ENCODE measurements at places on chromosomes 3 and 15. TPM values are rescaled to one million over a fixed set of nuclear protein-coding genes. Genes with fewer than 3 reads are reported as not detected.

The MCF2L2 gene
- total RNA-seq, result 2.0 TPM

DNA sequence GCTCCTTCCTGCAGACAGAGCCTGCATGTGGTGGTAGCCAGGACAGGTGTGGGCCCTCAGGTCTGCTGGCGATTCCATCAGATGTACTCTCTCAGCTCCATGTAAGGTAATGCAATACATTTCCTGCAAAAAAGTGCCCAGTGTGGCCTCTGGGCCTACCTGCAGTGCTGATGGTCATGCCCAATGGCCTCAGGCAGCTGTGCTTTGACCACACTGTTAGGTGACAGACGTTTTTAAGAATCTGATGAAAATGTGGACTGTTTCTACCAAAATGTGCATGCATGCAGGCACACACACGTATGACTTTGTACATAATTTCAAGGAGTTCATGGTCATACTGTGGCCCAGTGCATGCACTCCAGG is 152.9 kb downstream of the RAB11A start:
- DNase-seq, result no peak

The NGLY1 gene
- total RNA-seq, result 31.7 TPM

GRCh38 chr3:174125267-174125824 is 727.8 kb downstream of the NLGN1 start:
- no peak for DNase-seq

The ITGB5 gene
- total RNA-seq, result 156 TPM

The ZNF860 gene
- 2.0 TPM for total RNA-seq

DNA sequence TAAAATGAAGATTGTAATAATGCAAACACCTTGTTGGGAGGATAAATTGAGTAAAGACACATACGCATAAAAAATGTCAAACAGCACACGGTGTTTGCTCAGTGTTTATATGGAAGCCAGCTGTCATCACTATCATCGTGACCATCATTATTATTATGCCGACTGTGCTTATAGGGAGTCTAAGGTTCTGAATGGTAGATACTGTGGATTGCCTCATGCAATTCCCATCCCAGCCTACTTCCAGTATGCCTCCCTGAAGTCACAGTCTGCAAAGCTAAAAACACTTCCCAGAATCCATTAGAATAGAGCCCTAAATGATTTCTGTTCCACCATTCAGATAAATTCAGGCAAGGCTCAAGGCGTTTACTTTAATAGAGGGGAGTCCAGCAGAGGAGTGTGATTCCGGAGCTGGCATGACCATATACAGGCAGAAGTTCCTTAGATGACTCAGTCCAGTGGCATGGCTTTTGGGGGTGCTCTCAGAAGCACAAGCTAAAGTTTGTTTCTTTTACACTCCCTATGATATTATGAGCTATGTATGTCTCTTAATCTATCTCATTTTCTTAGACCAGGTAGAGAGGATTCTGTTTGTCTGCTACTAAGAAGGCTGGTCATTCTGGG is 148.7 kb downstream of the MEX3B start:
- DNase-seq, result no peak

DNA sequence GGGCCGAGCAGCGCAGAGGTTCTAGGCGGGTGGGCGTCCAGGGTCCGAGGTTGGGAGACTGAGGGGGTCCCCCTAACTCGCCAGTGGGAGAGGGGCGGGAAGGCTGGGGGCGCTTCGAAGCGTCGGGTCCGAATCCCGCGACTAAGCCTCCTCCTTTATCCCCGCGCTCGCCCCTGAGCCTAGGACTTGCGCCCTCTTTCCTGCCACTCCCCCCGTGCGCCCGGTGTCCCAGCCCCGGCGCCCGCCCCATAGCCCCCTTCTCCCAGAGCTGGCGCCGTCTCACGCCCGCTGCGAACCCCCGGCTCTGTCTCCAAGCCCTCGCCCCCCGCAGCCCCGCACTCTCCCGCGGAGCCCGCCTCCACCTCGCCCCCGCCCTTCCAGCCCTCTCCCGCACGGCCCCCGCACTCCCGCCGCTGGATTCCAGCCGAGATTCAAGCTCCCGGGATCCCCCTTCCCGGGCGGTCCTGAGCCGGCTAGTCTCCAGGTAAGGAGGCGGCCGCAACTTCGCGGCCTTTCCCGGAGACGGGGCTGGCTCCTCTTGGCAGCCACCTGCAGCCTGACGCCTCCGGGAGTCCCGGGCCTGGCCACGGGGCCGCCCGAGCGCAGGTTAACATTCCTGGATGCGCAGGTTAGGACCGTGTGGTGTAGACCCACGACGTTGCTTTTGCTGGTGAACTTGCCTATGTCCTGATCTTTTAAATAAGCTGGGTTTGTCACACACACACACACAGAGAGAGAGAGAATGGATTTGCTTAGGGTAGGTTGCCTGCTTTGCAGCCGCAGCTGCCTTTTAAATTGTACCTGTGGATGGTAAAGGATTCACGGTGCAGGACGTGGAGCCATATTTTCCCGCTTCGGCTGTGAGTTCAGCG is 563 bp downstream of the PXYLP1 start:
- peak; percentile 85 for DNase-seq

The GCSAM gene
- total RNA-seq, result 1.5 TPM

The HHATL gene
- total RNA-seq, result not detected

The TGM4 gene
- total RNA-seq, result not detected

DNA sequence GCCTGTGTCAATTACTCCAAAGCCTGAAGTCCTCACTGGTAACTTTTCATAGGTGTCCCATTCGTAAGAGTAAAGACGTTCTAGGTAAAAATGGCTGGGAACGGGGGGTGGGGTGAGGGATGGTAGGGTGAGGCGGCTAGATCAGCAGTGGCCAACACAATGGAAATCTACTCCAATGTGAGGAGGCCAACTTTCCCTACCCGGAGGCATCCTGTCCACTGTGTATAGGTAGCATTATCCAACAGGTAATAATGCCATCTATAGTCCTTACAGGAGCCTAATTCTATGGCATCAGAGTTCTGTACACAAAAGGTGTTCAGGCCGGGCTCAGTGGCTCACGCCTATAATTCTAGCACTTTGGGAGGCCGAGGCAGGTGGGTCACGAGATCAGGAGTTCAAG is 29.1 kb downstream of the HDC start:
- no peak for DNase-seq

GRCh38 chr3:74801924-74802323 is 187.5 kb upstream of the CNTN3 start:
- no peak for DNase-seq

- DNase-seq, result no peak
These were observed 45.0 kb downstream of the TIGIT start for GRCh38 chr3:114338651-114339357.

GRCh38 chr15:73955861-73956742 is 29.8 kb downstream of the LOXL1 start:
- no peak for DNase-seq

DNA sequence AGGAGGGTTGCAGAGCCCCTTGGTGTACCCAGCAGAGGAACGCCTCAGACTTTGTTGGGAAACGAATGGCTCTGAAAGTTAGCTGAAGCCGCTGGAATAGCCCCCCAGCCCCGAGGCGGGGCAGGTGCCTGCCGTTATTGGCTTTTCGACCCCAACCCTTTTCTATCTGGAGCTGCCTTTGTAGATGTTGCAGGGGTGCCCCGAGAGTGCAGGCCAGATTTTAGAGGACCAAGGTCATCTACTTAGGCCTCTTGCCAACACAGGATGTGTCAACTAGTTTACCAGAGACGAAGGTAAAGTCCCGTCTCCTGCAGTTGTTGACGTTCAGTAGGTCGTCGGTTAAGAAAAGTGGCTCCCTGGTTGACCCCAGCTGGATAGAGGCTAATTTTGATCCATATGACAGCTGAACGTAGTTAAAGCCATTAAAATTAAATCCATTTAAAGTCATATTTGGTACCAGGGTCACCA is 579 bp upstream of the UBE3A start:
- DNase-seq, result no peak

- no peak for DNase-seq
These were observed 353.5 kb downstream of the MCTP2 start for GRCh38 chr15:94584833-94585244.

DNA sequence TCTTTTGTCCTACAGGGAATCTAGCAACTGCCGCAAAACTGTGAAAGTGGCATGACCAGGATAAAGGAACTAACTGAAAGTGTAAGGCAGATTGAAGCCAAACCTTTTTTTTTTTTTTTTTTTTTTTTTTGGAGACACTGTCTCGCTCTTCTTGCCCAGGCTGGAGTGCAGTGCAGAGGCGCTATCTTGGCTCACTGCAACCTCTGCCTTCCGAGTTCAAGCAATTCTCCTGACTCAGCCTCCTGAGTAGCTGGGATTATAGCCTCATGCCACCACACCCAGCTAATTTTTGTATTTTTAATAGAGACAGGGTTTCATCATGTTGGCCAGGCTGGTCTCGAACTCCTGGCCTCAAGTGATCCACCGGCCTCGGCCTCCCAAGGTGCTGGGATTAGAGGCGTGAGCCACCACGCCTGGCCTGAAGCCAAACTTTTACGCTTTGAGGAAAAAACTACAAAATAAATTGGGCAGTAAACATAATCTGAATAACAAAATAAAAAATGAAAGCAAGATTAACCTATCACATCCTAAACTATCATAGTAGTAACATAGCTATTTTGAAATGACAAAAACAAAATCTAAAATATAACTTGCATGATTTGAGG is 9.7 kb downstream of the SLTM start:
- DNase-seq, result no peak

DNA sequence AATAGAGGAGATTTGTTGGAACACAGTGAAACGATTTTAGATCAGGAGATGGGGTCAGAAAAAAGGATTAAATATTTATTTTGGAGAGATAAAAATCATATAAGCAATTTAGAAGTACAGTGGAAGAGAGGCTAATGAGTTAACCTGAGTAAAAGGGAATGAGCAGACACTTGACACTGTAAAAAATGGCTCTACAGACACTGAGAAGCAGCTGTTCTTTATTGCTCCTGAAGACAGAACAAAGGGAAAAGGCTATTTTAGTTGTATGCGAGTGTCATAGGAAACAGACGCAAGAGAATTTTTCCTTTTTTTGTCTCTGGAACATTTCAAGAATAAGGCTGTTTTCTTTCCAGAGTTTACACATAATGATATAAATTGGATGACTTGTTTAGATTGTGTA is 34.3 kb downstream of the ASTE1 start:
- DNase-seq, result no peak

GRCh38 chr3:78494851-78495250 is 1272.9 kb downstream of the ROBO1 start:
- no peak for DNase-seq

GRCh38 chr15:76162784-76163456 is 103.1 kb downstream of the TMEM266 start:
- no peak for DNase-seq

DNA sequence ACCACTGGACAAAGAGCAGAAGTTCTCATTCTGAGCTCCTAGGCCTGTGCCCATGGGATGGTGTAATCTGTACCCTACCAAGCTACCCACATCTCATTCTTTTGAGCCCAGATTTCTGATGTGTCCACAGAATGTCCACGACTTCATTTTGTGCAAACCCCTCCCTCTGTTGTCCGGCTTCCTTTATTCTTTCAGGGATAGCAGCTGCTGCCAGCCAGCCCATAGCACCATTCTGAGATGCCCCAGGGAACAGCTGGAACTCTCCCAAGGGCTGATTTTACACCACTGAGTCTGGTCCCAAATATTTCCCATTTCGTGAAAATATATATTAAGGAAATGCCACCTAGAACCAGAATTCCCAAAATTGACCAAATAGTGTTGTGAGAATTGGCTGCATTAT is 236.6 kb downstream of the SATB1 start:
- DNase-seq, result no peak

The AADACL2 gene
- total RNA-seq, result 0.49 TPM

The ZDHHC3 gene
- total RNA-seq, result 83.5 TPM

GRCh38 chr3:126753191-126754160 is 49.4 kb downstream of the CHCHD6 start:
- no peak for DNase-seq

The ISLR gene
- total RNA-seq, result 208 TPM

The BNC1 gene
- 18.2 TPM for total RNA-seq

DNA sequence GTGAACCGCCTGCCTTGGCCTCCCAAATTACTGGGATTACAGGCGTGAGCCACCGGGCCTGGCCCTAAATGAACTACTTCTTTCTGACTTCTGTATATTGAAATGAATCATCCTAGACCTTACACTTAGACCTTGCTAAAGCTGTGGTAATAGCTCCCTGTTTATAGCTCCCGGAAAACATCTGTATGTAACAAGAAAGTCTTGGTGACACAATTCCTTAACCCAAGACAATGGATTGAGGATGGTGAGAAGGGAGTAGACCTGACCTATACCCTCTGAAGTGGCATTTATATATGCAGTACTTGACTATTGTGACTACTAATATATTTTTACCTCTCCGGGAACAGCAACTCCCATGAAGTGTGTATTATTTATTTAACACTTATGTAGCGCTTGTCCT is 48.0 kb upstream of the TBL1XR1 start:
- DNase-seq, result no peak

The FHIT gene
- total RNA-seq, result 7.9 TPM

The GOLGA8A gene
- 46.7 TPM for total RNA-seq

DNA sequence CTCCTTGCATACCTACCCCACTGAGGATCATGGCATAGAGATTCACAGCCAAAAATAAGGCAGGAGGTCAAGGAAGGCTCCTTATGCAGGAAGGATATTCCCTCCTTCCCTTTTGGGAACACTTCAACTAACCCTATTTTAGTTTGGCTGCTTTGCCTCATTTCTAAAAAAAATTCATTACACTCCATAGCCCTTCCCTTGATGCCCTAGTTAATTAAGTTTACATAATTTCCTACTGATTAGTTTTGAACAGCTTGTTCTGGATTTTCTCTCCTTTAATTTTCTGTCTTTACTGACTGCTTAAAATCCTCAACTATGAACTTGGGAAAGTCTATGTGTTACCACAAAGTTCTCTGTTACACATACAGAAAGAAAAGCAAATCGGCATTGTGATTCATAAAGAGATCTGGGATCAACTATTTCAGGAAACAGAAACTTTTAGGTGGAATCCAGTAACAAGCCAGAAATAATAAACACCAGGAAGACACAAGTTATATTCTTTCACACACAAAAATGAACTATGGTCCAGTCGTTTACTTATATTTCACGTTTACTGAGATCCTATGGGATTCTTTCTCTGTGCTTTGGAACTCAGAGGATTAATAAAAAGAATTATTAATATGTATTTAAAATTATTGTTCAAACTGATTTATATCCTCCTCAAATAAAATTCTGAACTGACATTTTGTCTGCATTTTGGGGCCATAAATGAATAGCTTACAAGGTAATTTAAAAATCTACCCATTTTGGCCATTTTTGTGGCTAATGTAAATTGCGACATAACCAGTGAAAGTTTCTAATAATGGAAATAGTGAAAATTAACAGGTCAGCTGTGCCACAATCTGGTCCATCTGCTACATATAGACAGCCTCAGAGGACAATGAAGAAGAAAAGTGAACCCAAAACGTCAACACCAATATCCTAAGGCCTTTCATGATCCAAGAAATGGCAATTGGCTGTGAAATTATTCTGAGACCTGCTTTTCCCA is 113.8 kb downstream of the FRMD5 start:
- no peak for DNase-seq

The GPX1 gene
- total RNA-seq, result 326 TPM

- DNase-seq, result no peak
These were observed 2.0 kb downstream of the BHLHE40 start for GRCh38 chr3:4981294-4981664.

The CHRD gene
- 32.7 TPM for total RNA-seq

GRCh38 chr3:13424141-13424844 is 4.2 kb upstream of the NUP210 start:
- no peak for DNase-seq

- DNase-seq, result no peak
These were observed 8.3 kb downstream of the B3GALNT1 start for GRCh38 chr3:161096771-161097367.

- DNase-seq, result no peak
These were observed 54.7 kb downstream of the ONECUT1 start for GRCh38 chr15:52735231-52736089.

- no peak for DNase-seq
These were observed 115.3 kb downstream of the OPA1 start for GRCh38 chr3:193708270-193708669.

The EFCAB12 gene
- total RNA-seq, result not detected

The PAQR5 gene
- total RNA-seq, result 9.1 TPM

All from vagina (tissue), 2 donors.